Mucosa of gallbladder (tissue), 1 donor: ENCODE measurements at places on chromosomes 7 and 10.
A peak's percentile ranks its signal among the peaks of the same experiment; 100 is the strongest.

DNA sequence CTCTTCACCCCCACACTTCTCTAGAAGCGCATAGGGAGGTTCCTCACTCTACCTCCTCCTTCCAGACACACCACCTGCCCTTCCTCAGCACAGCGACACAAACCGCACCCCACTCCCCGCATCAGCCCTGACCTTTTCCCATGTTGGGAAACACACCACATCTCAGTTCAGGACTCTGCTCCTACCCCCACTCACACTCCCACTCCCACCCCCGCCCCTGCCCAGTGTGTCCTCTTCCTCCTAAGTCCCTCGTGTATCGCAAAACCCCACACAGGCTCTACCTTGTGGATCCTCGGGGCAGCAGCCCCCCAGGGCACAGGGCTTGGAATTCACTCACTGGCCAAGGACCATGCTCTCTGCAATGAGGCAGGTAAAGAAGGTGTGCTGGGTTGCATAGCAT, 4.2 kb upstream of the AOC1 start:
- no peak for DNase-seq

GRCh38 chr7:87151002-87151728, 1.1 kb upstream of the DMTF1 start:
- DNase-seq, result no peak

DNA sequence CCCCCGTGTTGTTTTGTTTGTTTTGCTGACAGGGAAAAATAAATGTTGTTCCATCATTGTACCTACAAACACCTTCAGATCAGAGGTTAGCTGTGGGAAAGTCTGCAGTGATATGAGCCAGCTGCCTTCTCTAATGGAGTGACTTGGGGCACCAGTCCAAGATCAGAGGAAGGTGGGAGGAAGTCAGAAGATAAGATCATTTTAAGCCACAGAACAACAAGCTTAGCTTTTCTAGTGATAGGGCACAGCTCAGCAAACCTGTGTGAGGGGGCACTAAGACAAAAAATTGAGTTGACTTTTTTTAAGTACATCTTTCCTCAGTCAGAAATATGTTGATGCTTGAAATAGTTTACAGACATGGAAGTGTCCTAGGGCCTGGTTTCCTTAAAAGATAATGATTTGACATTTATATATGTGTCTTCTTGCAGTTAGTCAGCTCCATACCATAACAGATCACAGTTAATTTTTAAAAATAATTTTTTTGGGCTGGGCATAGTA, 240.3 kb upstream of the KAT6B start:
- peak; percentile 12 for DNase-seq

GRCh38 chr10:86225103-86225782, 141.4 kb downstream of the GRID1 start:
- DNase-seq, result no peak

DNA sequence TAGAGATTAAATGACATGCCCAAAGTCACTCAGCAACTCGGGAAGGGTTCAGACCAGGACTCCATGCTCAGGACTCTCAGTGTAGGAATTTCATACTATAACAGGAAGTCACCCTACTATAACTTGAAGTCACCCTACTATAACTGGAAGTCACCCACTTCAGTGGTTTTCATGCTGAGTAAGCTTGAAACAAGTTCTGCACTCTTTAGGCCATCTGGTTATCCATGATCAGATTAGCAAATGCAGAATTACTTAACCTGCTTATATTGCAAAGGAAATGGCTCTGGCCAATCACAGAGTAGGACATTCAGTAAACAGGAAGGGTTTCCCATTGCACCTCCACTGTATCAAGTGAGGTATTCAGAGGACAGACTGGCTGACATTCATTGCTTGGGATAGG, 1240.4 kb downstream of the GATA3 start:
- DNase-seq, result no peak

GRCh38 chr7:129278688-129279087, 53.9 kb downstream of the AHCYL2 start:
- DNase-seq, result no peak

GRCh38 chr10:4372601-4373000, 453.4 kb upstream of the AKR1E2 start:
- no peak for DNase-seq

- no peak for DNase-seq
These were observed 78.2 kb downstream of the FAM53B start for GRCh38 chr10:124665980-124666379.

DNA sequence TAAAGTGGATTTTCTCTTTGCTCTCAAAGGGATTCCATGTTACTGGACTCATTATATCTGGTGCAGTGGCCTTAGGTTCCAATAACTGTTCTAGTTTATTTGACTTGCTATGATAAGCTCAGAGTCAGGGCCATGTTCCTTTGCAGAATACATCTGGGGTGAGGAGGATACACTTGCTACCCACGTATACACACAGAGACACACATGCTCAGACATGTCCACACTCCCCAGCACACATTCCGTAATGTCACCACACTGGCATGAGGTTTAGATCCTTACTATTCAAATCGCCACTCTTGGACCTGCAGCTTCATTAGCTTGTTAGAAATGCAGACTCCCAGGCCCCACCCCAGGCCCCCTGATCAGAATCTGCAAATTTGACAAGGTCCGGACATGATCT, 195.3 kb downstream of the BMPER start:
- DNase-seq, result no peak

DNA sequence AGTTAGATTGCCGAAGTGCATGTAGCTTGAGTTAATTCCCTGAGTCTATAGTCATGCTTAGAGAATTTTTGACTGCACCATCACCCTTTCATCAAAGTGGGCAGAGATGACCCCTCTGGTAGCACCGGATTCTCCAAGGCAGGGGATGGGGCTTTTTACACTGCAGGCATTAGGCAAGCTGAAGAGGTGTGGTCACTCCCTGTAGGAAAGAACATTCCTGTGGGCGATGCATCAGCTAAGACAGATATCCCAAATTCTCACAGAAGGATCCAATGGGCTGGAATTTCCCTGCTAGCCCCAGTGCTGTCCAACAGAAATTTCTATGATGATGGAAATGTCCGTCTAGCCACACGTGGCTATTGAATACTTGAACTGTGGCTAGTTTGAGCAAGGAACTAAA, 118.2 kb downstream of the ADAM12 start:
- DNase-seq, result no peak
